ENCODE measurements at places on chromosomes 7 and 10.

GRCh38 chr10:57706576-57707299, 561.0 kb downstream of the IPMK start:
- DNase-seq = no peak

GRCh38 chr7:135938086-135938485, 39.1 kb downstream of the MTPN start:
- DNase-seq = no peak

- DNase-seq = no peak
These were observed 18.8 kb downstream of the FOXI2 start for GRCh38 chr10:127755753-127756152.

GRCh38 chr10:35423505-35424306, 87.4 kb downstream of the CCNY start:
- no peak for DNase-seq

DNA sequence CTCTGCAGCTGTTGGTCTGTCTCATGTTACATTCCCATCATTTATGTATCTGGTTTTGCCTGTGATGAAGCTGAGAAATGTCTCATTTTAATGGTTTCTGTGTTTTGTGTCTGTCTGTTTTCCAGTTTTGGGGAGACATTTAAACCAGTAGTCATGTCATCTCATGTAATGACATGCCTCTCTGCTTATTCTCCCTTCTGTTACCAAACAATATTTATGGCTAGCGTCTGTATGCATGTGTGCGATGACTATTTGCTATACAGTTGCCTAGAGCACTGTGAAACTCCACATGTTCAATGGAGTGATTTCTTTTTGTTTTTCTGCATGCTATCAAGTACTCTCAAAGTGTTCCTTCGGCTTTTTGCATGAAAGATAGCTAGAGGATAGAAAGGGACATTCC, 132.0 kb downstream of the ST7 start:
- no peak for DNase-seq

DNA sequence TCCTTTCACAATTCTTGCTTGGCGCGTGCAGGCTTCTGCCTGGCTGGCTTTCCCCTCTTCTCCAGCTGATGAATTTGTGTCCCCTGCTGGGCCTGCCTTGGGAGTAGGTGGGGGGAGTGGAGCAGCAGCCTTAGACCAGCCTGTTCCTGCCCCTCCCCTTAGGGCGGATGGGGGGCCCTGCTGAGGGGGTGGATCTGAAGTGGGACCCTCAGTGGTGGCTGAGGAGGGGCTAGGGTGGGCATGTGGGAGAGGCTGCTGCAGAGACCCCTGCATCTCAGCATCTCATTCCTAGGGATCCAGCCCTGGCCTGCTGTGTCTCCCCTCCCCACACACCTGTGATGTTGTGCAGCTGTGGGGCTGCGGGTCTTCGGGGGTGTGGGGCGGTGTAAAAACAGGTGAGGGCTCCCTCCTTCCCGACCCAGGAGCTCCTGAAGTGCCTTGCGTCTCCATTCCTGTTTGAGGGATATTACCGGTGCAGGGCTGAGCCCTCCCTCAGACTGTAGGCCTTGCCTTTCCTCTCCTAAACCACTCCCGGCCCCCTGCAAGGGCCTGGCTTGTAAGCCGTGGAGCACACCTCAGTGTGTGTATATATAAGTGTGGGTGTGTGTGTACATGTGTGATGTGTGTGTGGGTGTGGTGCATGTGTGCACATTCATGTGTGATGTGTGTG, 24.7 kb downstream of the ADCYAP1R1 start:
- DNase-seq = peak; percentile 20

GRCh38 chr10:120600871-120601649, 144.0 kb downstream of the PLPP4 start:
- DNase-seq = no peak

GRCh38 chr10:126783806-126784557, 113.5 kb upstream of the C10orf90 start:
- no peak for DNase-seq

DNA sequence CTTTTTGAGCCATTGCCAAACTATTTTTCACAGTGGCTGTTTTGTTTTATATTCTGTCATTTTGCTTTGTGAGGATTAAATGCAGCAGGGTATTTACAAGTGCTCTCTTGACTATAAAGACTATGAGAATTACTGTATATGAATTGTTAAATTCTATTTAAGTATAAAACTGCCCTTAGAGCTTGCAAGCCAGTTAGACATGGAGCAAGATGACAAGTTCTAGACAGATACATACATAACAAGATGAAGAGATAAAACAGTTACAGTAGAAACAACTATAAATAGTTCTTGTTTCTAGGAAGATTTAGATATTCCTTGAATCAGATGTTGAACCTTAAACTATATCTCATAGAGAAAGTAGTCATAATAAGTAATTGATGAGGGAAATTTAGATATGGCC, 60.6 kb downstream of the DNAH11 start:
- DNase-seq = no peak

DNA sequence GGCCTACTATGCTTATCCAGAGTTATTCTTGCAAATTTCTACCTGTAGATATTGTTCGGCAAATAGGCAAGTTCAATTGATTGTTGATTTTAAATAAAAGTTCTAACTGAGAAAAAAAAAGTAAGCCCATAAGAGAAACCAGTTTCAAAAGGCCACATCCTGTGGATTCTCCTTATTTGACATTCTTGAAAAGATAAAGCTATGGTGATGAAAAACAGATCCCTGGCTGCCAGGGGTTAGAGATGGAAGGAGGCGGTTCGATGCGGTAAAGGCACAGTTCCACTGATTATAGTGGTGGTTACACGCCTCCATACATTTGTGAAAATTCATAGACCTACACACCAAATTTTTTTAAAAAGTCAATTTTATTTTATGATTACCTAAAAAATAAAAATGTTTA, 347.8 kb downstream of the KCNMA1 start:
- DNase-seq = no peak

DNA sequence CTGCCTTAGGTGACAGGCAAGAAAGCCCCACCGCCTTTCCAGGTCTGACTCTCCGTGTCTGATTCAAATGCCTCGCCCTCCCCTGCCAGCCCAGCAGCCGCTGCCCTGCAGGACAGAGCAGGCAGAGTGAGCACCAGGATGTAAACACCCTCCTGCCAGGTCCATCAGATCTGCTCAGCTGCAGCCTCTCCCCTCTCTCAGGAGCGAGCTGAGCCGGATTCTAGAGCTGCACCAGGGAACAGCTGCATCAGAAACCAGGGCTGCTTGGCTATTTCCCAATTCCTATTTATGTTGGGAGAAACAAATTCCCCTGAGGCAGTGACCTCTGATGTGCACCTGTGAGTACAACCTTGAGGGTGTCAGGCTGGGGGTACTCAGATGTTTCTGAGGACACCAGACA, 121.5 kb upstream of the ZMIZ1 start:
- DNase-seq = no peak
